ENCODE measurements at places on chromosomes 11 and 22.
A peak's percentile ranks its signal among the peaks of the same experiment; 100 is the strongest.

- DNase-seq: no peak
These were observed 28.2 kb downstream of the PIK3IP1 start for GRCh38 chr22:31263896-31264640.

- peak; percentile 57 for DNase-seq
These were observed 38.2 kb downstream of the OR10A6 start for GRCh38 chr11:7892840-7893254.

DNA sequence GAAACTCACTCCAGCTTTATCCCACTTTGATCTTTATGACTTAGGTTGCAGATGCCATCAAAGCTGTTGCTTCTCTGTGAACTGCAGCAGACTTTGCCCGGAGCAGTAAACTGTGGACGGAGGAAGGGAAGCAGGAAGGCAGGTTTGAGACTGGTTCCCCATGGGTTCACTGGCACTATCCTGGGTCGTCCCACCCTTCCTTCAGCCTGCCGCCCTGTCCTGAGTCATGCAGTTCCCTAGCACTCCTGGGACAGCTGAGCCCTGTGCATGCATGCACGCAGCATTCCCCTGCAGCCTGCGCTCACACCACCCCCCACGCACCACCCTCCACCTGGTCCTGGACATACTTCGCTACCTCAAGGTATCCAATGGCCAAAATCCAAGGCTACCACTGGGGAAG, 23.5 kb upstream of the P2RY2 start:
- DNase-seq: no peak

DNA sequence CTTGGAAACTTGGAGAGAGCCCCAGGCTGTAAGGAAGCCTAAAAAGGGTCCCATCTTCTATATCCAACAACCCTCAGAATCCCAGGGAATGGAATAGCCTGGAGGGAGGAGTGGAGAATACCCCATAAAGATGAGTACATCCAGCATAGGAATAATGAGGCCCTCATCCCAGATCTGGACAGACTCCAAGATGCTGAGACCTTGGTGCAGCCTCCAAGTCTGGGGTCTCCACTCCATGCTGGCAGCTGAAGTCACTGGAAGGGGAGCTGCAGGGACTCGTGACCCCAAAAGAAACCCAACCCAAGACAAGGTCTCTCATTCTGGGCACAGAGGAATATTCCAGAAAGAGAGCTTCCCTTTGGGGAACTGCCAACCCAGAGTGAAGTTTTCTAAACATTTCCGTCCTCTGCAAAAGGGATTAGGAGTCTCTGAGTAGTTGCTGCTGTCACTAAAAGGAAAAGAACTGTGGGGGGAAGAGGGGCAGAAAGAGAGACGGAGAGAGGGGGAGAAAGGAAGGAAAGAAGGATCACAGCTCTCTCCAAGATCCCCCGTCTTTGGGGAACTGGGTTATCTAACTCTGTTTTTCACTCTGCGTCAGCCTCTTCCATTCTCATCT, 589 bp downstream of the SCGB1A1 start:
- no peak for DNase-seq

DNA sequence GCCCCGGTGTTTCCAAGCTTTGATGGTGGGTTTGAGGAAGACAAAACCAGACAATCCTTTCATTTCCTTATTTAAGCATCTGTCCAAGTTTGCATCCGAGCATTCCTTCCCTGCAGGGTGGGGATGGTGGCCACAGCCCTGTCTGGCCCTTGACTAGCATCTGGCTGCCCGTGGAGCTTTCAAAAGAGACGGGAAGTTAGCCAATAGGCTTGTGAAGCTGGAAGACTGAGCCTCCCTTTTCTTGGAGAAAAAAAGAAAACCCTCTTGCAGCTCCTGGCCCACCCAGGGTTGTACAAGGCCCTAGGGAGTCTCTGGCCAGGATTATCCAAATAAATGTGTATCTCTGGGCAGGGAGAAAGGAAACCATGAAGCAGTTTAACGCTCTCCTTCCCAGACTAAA, 60.6 kb downstream of the MICAL2 start:
- DNase-seq: no peak

- no peak for DNase-seq
These were observed 10.1 kb upstream of the HTR3B start for GRCh38 chr11:113894421-113894996.

GRCh38 chr11:108224911-108225786, 2.3 kb downstream of the ATM start:
- DNase-seq: peak; percentile 76

GRCh38 chr11:1485504-1485885, 1.1 kb downstream of the MOB2 start:
- no peak for DNase-seq

- peak; percentile 85 for DNase-seq
These were observed 125.2 kb downstream of the ST3GAL4 start for GRCh38 chr11:126480410-126481302.

- DNase-seq: no peak
These were observed 6.5 kb downstream of the IGLL5 start for GRCh38 chr22:22893891-22894739.

DNA sequence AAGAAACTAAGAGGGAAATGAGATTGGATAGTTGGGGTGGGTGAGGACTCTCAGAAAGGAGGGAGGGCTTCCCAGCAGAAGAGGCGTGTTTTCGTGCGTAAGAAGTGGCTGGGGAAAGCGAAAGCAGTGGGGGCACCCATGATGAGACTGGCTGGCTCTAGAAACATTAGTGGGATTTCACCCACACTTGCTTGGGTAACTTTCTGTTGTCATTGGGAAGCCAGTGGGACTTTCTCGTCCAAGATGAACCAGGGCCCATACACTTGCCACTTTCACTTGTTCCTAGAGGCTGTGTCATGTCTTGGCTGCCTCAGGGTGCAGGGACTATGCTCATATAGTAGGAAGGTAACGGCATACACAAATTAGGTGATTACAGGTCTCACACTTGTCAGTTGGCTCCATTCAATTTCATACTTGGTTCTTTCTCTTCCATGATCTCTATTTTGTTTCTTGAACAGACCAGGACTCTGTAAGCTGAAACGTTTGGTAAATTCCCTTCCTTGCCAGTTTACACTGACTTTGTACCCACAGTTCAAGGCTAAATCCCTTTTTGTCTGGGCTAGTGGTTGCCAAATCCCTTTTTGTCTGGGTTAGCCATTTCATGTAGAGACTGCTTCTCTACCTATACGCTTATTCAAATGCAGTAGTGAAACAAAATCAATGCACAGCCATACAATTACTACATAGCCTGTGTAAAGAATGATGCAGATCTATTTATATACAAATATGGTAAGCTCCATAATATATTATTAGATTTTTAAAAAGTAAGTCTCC, 42.0 kb upstream of the CXCR5 start:
- DNase-seq: peak; percentile 44

DNA sequence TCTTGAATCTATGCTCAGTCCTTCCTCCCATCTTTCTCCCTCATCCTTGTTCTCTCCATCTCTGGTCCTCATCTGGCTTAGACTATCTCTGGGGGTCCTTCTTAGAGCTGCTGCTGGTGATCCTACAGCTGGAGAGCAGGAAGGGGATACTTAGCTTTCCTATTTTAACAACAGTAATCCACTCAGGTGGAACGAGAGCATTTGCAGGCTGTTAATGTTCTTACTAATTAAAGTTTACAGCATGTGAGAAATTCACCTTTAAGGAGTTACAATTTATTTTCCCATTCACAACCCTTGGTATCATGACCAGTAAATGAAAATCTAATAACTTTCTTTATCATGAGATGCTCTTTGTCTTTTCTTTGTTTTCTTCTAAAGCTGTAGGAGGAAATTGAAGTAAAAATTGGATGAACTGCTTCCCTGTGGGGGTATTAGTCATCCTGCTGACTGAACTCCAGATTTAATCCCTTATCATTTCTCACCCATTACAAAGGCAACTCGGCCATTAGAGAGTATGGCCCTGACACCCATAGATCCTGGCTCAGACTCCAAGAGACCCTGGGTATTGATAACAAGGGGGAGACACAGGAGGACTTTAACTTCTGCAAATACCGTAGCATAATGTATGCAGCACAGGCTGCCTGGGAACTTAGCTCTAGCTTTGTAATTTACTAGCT, 37.6 kb upstream of the MTNR1B start:
- no peak for DNase-seq
